Lower lobe of right lung (tissue), 2 donors: ENCODE measurements at places on chromosomes 4 and X. TPM values are rescaled to one million over a fixed set of nuclear protein-coding genes. Genes with fewer than 3 reads are reported as not detected.

Gene FRYL
- total RNA-seq: 85.0 TPM

Gene IRAK1
- 73.1 TPM for total RNA-seq

Gene GPR50
- total RNA-seq: not detected

Gene SERPINA7
- not detected for total RNA-seq

Gene SHROOM4
- total RNA-seq: 33.2 TPM

GRCh38 chr4:165079476-165079875 is 25.8 kb downstream of the TRIM75 start:
- no peaks in the 10 kb centered on the region for H3K27me3 ChIP-seq
- H3K4me1 ChIP-seq: no peaks in the 10 kb centered on the region
- no peak overlapping the region for H3K27ac ChIP-seq
- H3K4me3 ChIP-seq: no peak overlapping the region
- H3K36me3 ChIP-seq: peaks cover 61% of the 10 kb centered on the region

DNA sequence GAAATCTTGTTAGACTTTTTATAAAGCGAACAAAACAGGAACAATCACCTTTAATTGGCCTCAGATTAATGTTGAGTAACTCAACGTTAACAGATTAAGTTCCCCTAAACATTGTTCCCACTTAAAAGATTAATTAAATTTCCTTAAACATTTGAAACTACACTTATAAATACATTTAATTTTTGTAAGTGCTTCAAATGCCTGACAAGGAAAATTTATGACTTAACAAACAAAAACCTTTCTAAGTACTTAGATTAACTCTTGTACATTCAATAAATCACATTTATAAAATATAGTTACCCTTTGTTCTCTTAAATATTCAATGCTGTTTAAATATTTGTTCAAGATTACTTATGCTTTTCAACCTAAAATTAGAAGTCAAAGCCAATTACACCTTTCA is 39.4 kb upstream of the OCIAD2 start:
- no peak overlapping the region for H3K27ac ChIP-seq
- no peak for DNase-seq
- no peaks in the 10 kb centered on the region for H3K4me1 ChIP-seq
- H3K4me3 ChIP-seq: no peak overlapping the region
- no peaks in the 10 kb centered on the region for H3K27me3 ChIP-seq
- no peaks in the 10 kb centered on the region for H3K36me3 ChIP-seq

DNA sequence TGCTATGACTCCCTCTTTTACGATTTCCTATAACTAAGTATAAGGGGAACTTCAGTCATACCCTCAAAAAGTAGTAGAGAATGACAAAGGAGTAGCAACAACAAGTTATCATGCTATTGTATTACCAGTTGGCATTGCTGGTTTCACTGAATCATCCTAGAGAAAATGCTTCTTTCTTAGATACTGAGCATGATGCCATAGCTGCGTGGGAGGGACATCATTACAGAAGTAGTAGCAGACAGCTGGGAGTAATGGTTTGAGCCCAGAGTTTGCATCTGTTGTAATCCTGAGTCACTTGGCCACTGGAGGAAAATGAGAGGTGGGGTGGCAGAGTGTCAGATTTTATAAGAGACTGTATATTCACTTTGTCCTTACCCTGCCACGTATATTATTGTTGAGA is 38.6 kb downstream of the MTMR1 start:
- no peaks in the 10 kb centered on the region for H3K4me1 ChIP-seq
- H3K27me3 ChIP-seq: no peaks in the 10 kb centered on the region
- H3K36me3 ChIP-seq: peaks cover 63% of the 10 kb centered on the region
- DNase-seq: no peak
- no peak overlapping the region for H3K4me3 ChIP-seq

DNA sequence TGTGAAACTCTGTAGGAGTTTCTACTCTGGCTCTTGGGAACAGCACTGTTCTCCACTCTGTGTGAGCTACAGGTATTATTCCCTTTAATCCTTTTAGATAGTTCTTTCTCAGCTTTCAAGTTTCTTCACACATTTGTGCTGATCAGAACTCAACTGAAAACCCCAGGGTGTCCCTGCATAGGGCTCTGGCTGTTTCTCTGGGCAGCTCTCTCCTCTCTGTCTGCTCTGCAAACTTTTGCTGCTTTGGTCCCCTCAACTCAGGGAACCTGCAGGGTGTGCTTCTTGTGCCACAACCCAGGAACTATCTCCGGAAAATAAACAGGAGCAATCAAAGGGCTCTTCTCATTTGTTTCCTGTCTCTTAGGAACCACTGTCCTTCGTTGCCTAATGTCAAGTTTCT is 196.6 kb upstream of the GABRA2 start:
- H3K4me1 ChIP-seq: no peaks in the 10 kb centered on the region
- H3K36me3 ChIP-seq: no peaks in the 10 kb centered on the region
- no peak overlapping the region for H3K4me3 ChIP-seq
- DNase-seq: no peak
- no peak overlapping the region for H3K27ac ChIP-seq

DNA sequence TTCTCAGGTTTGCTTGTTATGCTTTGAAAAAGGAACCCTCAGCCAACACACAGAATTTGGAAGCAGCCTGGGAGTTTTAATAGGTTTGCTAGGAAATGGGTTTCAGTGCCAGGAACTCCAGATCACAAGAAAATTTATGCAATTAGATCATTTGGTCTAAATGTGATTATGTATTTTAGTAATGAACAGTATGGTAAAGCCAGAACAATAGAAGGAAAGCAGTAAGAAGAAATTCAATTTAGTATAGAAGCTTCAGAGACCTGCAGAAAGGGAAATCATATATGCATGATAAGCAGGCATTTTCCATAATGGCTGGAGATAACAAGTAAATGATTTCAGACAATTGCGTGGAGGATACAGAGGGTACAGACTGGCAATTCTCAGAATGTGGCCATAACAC is 184.7 kb downstream of the KCNIP4 start:
- DNase-seq: no peak
- no peaks in the 10 kb centered on the region for H3K36me3 ChIP-seq
- no peaks in the 10 kb centered on the region for H3K27me3 ChIP-seq
- H3K4me3 ChIP-seq: no peak overlapping the region
- H3K4me1 ChIP-seq: no peaks in the 10 kb centered on the region
